Stimulated activated CD4-positive, alpha-beta T cell treated with anti-CD3 and anti-CD28 coated beads, Interleukin-1b, Interleukin-23, amount 100 ng/mL, for 24 hours (primary cell): ENCODE measurements at places on chromosomes 2 and 18.

- DNase-seq = no peak
Observed at GRCh38 chr2:144389151-144389929, 130.6 kb downstream of the ZEB2 start.

DNA sequence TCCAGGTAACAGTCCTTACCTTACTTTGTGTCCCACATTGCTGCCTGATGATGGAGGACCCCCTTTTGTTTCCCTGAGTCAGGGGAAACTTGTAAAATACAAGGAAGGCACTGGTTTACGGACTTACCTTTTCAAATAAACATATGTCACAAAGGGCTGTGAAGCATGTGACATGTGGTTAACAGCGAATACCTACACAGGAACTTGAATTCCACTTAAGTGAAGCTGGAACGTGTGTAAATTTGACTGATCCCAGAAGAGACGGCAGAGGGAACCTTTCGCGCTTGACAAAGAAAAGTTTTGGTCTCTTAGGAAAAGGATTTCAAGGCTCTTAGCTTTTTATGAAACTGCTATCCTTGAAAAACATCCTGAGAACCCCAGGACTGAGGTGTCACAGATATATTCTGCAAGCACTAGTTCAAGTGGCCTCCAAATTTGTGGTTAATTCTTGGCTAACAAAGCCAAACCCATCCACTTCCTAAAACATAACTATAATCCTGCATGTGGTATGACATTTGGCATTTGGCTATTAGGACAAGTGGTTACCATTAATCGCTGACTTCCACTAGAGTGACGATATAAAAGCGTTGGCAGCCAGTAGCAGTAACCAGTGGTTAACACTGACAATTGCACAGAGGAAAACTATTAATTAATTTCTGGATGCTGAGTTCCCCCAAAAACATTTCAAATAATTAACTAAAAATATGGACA is 55.6 kb downstream of the ITGB6 start:
- DNase-seq = no peak

- DNase-seq = no peak
Observed at GRCh38 chr2:177998006-177998405, 74.6 kb downstream of the PDE11A start.

DNA sequence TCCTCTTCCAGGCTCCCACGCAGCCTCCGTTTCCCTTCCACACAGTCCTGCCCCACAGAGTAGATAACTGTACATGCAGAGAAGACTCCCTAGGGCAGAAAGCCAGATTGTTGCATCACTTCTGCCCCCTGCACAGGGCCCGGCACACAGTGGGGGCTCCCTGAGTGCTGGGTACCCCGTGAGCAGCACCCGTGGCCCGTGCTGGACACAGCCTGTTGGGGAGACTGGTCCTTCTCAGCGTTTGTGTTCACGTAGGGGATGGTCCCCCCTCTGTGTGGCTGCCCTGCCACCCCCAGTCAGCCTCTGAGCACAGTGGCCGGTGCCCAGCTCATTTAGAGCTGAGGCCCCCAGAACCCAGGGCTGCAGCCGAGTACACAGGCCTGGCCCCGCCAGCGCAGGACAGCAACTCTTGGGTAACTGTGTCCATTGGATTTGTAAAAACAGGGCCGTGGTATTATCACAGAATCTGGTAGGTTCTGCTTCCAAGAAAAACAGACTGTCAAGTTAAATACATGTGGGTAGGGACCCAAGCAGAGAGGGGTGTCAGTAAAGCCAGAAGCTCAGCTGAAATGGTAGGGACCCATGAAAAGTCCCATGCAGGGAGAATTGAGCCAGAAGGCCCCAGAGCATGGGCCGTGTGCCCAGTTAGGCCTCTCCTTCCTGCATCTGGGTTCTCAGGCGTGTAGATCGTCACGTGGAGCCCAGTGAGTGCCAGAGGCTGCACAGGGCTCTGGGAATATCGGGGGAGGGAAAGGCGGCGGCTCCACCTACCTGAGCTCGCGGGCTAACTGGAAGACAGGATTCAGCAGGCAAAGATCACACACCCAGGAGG is 257.3 kb downstream of the ATAD2B start:
- no peak for DNase-seq

- DNase-seq = no peak
Observed at GRCh38 chr2:237096911-237097310, 11.2 kb downstream of the COPS8 start.

DNA sequence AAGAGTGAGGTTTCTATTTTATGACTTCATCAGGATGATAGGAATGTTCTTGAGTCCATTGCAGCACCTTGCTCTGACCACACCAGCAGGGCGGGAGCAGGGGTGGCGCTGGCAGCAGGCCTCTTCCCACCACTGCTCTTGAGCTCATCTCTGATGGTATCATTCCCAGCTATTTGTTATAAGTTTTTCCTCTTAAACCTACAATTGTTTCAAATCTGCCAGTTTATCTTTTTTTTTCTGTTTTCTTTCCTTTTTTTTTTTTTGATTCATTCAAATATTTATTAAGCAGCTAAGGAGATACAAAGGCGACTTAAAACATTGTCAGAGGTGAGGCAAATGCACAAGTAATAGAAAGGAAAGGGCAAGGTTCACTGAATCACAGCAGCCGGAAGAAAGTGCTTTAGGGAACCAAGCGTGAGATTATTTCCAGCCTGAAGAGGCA is 28.7 kb downstream of the NIFK start:
- DNase-seq = no peak

DNA sequence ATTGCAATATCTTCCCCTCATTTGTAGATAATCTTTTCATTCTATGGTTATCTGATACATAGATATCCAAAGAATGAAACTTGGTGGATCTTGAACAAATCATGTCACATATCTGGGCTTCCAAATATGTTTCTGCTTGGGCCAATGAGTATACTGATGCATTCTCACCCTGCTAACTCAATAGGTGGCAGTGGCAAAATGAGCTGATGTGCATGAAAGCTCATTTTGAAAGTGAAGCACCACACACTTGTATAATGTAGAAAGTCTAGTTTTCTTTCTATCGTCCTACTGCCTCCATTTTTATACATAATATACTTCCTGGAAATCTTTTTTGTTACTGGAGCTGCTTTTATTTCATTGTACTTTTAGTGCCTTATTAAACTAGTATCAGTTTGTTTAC is 208.2 kb downstream of the PRKCE start:
- DNase-seq = no peak

DNA sequence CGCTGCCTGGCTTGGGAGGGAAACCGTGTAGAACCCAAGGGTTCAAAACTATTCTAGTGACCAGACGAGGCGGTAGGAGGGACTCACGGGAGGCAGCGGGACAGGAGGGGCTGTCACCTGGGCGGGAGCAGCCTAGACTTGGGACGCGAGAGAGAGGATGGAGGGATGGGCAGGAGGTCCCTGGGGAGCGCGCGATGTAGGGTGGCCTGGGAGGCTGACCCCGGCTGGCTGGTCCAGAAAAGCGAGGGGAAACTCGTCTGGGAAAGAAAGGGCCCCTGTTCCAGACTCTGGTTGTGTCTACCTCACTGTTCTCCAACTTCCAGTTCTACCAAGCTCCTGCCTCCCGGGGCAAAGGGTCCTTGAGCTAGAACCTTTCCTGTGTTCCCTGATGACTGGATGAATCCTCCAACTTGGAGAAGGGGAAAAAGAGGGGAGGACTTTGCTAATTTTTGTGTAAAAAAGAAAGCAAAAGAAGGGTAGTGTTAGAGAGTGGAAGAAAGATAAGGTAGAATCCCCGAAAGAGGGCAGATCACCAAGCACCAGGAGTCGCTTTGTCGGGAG is 1.4 kb downstream of the DOK6 start:
- DNase-seq = no peak

- DNase-seq = no peak
Observed at GRCh38 chr2:241215421-241215820, 26.9 kb downstream of the ANO7 start.

GRCh38 chr2:240881913-240882312 is 13.3 kb downstream of the AGXT start:
- DNase-seq = no peak

DNA sequence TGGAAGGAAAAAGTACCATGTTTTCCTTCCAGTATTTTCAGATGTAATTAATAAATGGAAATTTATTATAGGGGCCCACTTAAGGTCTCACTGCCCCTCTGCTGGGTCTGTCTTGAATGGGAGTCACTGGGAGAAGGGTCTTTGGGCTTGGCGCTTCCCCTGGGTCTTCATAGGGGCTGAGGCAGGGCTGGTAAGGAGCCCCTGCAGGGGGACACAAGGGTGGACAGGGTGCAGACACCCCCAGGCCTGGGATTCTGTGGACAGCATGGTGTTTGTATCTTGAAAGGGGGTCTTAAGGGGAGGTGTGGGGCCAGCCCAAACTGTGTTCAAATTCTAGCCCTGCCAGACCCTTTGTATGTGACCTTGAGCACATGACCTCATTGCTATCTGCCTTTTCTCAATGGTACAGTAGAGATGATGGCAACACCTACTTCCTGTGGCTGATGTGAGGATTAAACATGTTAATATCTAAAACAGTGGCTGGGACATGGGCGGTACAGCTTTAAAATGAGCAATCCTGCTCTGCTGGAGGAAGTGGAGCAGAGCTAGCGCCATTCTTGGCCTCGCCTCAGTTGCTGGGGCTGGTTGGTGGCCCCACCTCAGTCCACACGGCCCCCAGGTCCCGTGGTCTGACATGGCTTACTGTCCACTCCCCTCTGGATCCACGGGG is 71.6 kb downstream of the GNAL start:
- no peak for DNase-seq

DNA sequence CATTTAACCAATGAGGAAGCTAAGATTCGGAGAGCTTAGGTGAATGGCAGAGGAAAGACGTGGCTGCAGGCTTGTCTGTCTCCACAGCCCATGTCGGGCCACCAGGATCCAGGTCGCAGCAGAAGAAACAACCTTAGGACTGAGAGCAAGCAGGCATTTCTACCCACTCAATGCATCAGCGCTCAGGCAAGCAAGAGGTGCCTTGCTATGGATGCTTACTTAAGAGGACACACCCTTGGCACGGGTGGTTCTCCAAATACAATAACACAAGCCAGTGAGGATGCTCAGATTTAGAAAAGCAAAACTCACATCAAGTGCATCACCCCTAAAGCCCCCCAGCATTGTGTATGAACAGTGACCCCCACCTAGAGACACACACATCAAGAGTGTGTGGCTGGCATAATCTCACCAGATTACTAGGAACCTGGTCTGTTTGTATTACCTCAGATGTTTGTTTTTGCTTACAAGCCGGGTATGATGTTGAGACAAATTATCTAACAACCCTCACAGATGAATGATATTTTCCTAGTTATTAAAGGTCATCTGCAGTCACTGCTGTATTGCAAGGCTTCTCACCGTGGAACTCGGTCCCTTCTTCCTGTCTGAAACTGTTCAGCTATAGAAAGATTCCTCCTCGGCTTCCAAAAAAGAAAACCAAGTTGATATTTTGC is 34.2 kb upstream of the NPAS2 start:
- no peak for DNase-seq

GRCh38 chr2:161825429-161825828 is 201.2 kb downstream of the SLC4A10 start:
- DNase-seq = no peak

- no peak for DNase-seq
Observed at GRCh38 chr2:222878877-222879603, 18.2 kb downstream of the ACSL3 start.

DNA sequence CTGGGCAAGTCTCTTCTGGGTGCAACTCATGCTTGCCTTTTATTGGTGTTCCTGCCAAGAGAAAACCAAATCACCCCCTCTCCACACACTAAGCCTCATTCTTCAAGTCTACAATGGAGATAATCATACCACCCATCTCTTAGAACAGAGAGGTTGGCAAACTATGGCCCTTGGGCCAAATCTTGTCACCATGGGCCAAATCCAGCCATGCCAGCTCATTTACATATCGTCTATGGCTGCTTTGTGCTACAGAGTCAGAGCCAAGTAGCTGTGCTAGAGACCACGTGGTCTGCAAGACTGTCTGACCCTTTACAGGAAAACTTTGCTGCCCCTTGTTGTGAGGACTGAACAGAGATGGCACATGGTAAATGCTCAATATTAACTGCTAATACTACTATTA is 270.3 kb upstream of the PARD3B start:
- DNase-seq = no peak

DNA sequence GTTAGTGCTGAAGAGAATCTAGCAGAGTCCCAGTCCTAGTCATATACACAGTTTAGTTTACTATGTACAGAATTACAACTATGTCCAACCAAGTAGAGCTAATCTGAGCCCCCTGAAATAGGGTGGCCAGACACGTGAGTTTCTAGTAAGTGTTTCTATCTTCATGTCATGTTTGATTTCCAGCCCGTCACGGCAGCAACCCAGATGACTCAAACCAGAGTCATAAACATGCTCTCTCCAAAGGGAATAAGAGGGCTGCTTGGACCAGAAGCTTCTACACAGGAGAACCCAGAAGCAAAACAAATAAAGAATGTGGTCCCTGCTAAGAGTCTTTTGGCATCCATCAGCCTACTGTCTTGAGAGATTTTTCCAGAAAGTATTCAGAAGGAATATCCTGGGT is 64.9 kb upstream of the WIPF1 start:
- no peak for DNase-seq

GRCh38 chr2:219180961-219181360 is 2.9 kb downstream of the RETREG2 start:
- DNase-seq = no peak

- no peak for DNase-seq
Observed at GRCh38 chr18:48997985-48998831, 47.4 kb upstream of the SMAD7 start.

GRCh38 chr18:22394428-22394827 is 23.3 kb downstream of the CTAGE1 start:
- DNase-seq = no peak

DNA sequence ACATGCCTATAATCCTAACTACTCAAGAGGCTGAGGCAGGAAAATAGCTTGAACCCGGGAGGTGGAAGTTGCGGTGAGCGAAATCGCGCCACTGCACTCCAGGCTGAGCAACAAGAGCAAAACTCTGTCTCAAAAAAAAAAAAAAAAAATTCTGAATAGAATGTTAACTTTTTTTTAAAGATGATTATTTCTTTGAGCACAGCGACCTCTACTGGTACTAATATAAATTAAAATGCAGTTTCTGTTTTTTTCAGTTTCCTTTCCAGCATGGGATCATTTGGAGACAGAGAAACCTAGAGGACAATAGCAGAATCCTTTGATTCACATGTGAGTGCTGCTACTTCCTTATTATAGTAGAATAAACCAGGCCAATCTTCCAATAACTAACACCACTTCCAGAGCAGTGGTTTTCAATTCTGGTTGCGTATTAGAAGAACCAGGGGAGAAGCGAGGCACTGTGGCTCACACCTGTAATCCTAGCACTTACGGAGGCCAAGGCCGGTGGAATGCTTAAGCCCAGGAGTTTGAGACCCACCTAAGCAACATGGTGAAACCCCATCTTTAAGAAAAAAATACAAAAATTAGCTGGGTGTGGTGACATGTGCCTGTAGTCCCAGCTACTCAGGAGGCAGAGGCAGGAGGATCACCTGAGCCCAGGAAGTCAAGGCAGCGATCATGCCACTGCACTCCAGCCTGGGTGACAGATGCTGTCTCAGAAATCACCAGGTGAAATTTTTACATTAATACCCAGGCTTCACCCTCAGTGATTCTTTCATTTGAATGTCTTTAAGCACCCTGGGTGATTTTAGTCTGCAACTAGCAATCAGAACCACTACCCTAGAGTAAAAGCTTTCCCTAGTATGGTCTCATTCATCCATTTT is 10.1 kb downstream of the SRSF7 start:
- DNase-seq = no peak
